ENCODE measurements at places on chromosomes 11 and 22. TPM values are rescaled to one million over a fixed set of nuclear protein-coding genes. Genes with fewer than 3 reads are reported as not detected.

DNA sequence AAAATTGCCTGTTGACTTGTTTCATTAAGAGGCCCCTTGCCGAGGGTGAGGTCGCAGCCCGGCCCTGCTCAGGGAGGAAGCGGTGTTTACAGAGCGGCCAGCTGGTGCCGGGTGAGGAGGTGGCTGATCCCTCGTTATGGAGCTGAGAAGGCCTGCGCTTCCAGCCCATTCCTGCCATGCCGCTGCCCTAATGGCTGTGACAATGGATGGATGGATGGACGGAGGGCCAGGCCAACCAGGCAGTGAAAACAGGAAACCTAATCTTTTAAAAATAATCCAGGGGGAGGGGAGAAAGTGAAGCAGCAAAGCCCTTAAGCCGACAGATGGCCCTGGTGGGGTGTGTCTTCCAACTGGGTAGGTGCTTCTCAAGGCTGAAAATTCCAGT, 38.5 kb downstream of the BCR start:
- DNase-seq = no peak

GRCh38 chr11:94673386-94673785, 94.8 kb upstream of the AMOTL1 start:
- DNase-seq = no peak

DNA sequence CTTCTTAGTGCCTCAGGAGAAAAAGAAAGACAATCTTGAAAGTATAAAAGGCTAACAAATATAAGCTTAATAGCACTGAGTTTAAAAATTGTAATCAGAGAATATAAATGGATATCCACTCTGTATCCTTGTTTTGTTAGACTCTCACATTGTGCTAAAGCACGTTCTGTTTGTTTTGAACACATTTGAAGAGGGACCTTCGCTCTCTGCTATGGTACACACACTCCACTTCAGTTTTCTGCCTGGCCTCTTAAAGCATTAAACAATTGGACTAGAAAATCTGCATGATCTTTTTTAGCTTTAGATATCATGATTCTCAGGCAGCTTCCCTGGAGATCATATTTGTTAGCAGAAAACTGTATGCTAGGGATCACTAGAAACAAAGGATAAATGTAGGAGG, 40.3 kb upstream of the PGR start:
- DNase-seq = no peak

Gene TP53AIP1
- not detected for total RNA-seq

Gene MED17
- total RNA-seq = 71.5 TPM

DNA sequence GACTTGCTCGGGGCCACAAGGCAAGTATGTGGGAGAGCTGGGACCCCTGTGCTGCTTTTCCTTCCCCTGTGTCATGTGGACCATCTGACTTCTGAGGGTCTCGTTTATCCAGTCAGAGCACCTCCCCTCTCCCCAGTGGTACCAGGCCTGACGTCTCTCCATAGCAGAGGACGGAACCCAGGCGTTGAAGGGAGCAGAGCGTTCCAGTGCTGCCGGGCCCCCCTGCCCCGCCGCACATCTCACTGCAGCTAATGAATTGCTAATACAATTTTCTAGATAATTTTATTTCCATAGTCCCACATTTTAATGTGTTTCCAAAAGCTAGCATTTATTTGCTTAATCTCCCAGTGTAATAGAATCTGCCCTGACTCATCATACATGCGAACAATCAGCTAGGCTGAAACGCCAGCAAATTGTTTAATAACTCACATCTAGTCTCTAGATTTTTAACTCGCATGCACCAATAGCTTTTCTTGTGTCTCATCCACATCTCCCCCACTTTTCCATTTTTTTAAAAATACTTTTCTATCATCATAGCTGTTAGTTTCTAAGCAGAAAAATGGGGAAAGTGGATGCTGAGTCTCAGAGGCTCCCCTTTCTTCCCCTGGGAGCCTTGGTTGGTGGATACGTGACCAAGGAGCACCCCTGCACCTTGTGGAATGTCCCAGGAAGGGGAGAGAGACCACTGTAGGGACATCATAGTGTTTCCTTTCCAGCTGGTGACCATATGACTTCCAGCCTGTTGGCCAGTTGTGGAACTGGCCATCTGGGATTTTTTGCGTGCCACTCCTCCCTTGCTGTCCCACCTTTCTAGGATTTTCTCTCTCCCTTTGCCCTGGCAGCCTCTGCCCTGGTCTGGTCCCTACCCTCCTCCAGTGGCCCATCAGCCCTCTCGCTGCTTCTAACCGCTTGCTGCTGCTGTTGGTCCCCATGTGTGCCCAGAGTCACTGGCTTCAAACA, 58.6 kb upstream of the NNMT start:
- no peak for DNase-seq

- DNase-seq = no peak
Observed at GRCh38 chr22:36569999-36570398, 41.0 kb upstream of the EIF3D start.

DNA sequence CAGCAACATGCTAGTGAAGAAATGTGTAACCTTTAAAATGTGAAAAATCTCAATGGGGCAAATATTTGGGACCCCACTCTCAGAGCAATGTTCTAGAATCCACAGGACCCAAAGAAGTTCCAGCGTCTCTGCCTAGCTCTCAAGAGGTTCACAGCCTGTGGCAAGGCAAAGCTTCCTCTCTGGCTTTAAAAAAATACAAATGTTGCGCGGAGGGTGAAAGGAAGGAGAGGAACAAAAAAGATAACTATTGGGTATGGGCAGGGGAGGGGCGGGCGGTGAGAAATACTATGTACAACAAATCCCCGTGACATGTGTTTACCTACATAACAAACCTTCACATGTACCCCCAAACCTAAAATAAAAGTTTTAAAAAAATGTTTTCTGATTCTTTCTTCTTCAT, 53.6 kb downstream of the PITPNB start:
- DNase-seq = no peak

DNA sequence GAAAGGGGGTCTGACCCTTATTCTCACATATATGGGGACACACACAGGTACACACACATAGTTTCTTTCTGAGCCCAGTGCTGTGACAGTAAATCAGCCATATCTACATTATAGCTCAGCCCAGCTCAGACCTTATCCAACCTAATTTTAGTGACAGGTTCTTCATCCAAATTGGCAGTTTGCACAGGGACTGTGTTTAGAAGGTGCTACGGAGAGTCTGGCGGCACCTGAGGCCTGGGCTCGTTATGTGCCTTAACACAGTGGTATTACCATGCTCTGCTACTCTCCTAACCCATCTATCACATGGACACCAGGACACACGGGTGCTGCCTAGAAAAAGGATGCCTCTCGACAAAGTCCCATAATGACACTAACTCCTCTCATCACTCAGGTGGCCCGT, 109.3 kb downstream of the GALNT18 start:
- no peak for DNase-seq

Gene SYT8
- total RNA-seq = not detected

DNA sequence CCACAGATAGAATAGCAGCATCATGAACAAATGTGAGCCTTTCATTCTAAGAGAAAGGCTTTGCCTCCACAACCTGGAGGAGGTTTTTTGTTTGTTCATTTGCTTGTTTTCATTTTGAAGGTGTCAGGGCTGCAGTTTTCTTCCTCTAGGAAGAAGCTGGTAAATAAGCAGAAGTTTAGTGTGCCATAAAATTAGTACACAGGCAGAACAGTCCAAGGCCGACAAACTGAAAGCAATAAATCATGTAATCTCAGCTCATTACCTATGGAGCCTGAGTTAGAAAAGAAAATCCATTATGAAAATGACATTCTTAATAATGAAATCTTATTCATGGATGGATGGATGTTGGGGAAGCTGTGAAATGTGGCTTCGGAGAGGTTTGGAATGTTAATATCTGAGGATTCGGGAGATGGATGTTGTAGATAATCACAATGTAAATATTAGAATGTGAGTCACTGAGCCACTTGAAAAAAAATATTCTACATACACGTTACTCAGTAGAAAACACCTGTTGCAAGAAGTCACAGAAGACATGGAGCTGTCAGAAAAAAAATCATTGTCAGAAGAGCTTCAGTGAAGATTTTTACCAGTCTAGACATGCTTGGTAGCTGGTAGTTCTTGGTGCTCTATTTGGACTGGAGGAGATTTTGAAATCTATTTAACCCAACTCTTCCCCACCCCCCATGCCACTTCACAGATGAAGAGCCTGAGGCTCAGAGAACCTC, 15.0 kb upstream of the ZDHHC13 start:
- no peak for DNase-seq

GRCh38 chr11:120642196-120642894, 130.8 kb downstream of the GRIK4 start:
- no peak for DNase-seq

Gene TMEM9B
- 46.5 TPM for total RNA-seq

Gene TTC36
- total RNA-seq = not detected

DNA sequence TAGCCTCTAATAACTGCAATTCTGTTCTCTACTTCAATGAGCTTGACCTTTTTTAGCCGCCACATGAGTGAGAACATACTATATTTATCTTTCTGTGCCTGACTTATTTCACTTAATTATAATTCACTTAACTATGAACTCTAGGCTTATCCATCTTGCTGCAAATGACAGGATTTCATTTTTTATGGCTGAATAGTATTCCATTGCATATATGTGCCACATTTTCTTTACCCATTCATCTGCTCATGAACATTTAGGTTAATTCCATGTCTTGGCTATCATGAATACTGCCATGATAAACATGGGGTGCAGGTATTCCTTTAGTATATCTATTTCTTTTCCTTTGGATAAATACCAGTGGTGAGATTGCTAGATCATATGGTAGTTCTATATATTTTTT, 85.2 kb downstream of the CWC15 start:
- DNase-seq = no peak

Gene LYVE1
- not detected for total RNA-seq

Gene SPI1
- 65.4 TPM for total RNA-seq

GRCh38 chr11:18100926-18101656, 4.8 kb downstream of the SAAL1 start:
- no peak for DNase-seq

DNA sequence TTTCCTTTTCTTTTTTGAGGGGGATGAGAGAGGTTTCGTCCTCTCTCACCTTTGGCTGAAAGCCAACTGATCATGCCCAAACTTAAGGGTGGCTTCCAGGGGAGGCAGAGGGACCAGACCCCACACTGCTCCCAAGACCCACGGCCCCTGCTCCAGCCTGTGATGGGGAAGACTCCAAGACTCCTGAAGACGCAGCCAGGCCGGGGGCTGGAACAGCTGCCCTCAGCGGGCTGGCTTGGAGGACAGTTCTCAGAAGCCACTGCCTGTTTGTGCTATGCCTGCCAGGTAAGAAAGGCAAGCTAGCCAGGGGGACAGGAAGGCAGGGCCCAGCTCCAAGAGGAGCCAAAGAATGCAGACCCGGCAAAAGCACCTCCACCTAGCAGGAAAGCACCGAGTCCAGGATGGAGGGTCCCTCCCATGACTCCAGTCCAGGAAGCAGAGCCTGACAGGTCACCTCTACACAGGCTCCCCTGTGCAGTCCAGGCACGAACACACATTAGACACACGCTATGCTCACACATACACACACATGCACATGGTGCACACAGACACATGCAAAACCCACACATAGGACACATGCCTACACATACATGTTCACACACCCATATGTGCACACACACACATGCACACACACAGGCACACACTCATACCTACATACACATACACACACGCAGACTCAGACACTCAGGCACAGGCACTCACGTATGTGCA, 31.3 kb downstream of the GNB1L start:
- no peak for DNase-seq

GRCh38 chr11:47981667-47982404, 1.5 kb downstream of the PTPRJ start:
- no peak for DNase-seq

GRCh38 chr11:131499199-131499598, 128.8 kb downstream of the NTM start:
- DNase-seq = no peak

Gene GAB2
- 4.3 TPM for total RNA-seq

- DNase-seq = no peak
Observed at GRCh38 chr22:29032014-29032475, 29.6 kb downstream of the C22orf31 start.

- DNase-seq = no peak
Observed at GRCh38 chr11:101612481-101612880, 28.7 kb upstream of the TRPC6 start.
